ENCODE measurements at places on chromosomes 1 and 21.

DNA sequence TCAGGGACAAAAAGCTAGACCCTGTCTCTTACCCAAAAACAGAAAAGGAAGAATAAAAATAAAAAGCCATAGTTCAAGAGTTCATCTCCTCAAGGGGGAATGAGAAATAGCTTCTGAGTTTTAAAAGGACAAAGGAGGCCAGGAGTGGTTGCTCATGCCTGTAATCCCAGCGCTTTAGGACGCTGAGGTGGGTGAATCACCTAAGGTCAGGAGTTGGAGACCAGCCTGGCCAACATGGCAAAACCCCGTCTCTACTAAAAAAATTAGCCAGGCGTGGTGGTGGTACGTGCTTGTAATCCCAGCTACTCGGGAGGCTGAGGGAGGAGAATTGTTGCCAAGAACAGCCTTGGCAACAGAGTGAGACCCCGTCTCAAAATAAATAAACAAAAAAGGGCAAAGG, 38.6 kb upstream of the CPLANE2 start:
- DNase-seq = no peak

- no peak for DNase-seq
Measured at GRCh38 chr1:150576794-150577556, 2.4 kb downstream of the MCL1 start.

- DNase-seq = no peak
Measured at GRCh38 chr1:43530483-43531106, at the start of gene PTPRF. Gene PTPRF, plus strand, starts transcription at chr1:43530883. Its CDS starts 14,193 bp downstream, at chr1:43545076.

- no peak for DNase-seq
Measured at GRCh38 chr1:203033917-203034316, 7.6 kb downstream of the PPFIA4 start.

GRCh38 chr1:14572861-14573260, 25.6 kb upstream of the KAZN start:
- no peak for DNase-seq

DNA sequence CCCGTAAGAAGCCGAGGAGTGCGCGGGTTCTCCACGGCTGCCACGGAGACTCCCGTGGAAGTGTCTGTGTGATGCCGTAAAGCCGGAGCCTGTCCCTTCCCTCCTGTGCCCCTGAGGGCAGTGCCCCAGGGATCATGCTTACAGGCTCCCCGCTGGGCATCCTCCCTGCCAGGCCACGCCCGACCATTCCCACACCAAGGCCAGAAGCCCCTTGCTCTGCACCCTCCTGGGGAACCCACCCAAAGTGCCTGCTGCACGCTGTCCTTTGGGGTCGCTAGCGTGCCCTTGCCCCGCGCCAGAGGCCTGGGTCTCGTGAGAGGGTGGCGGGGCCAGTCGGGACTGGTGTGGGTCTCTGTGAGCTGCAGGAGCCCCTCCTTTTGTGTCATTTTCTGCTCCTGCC, 228.5 kb upstream of the C1orf174 start:
- DNase-seq = no peak

GRCh38 chr1:203051841-203052324, 25.6 kb downstream of the PPFIA4 start:
- no peak for DNase-seq
